ENCODE measurements at places on chromosomes 6 and 20.

- DNase-seq, result no peak
These were observed 66.5 kb upstream of the SLC35F1 start for GRCh38 chr6:117840541-117840983.

GRCh38 chr20:22686097-22686496 lies 101.7 kb upstream of the FOXA2 start:
- DNase-seq, result no peak

- DNase-seq, result no peak
These were observed 44.3 kb downstream of the KHDC1L start for GRCh38 chr6:73180763-73181619.

GRCh38 chr6:48765352-48765961 lies 654.5 kb upstream of the PTCHD4 start:
- DNase-seq, result no peak

- no peak for DNase-seq
These were observed 15.7 kb downstream of the PLAGL2 start for GRCh38 chr20:32191873-32192272.

GRCh38 chr6:53608396-53608795 lies 57.2 kb downstream of the KLHL31 start:
- no peak for DNase-seq

DNA sequence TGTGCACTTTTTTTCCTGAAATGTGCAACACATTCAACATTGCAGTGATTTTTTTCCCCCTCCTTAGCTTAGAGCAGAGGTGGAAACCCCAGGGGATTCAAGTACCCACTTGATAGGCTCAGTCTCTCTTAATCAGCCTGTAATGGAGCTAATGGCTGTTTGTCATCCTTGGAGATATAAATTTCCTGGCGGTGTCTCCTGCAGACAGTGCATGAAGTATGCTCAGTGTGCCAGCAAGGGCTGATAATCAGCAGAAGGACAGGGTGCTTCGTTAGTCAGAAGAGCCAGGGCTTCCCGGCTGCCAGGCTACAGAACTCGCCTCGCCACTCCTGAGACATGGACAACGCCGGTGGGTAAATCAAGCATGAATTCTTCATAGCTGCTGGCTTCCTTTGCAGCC lies 69.8 kb upstream of the PHACTR2 start:
- no peak for DNase-seq

DNA sequence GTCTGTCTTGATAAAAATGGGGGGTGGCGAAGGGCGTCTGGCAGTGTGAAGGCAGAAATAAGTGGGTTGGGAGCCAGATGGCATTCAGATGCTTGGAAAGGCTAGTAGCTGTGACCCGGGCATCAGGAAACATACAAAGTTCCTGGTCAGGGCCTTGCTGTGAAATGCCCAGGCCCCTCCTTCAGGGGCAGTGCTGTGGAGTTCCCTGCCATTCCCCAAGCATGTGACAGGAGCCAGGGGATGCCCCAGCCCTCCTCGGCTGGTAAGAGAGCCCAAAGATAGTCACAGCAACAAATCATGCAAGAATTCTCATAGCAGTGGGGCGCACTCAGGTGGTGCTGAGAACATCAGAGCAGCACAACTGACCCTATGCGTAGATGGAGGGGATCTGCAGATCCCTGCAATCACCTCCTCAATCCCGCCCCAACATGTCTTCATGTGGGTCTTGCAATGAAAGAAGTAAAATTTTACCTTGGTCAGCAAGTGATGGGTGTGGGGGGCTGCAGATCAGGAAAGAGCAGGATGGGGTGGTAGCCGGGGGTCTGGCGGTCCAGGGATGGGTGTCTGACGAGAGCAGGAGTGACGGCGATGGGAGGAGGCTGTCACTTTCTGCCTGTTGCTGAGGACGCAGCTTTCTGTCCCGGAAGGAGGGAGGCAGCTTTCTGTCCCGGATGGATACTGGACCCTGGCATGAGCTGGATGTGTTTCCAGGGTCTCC lies 39.5 kb downstream of the SLC22A1 start:
- no peak for DNase-seq

DNA sequence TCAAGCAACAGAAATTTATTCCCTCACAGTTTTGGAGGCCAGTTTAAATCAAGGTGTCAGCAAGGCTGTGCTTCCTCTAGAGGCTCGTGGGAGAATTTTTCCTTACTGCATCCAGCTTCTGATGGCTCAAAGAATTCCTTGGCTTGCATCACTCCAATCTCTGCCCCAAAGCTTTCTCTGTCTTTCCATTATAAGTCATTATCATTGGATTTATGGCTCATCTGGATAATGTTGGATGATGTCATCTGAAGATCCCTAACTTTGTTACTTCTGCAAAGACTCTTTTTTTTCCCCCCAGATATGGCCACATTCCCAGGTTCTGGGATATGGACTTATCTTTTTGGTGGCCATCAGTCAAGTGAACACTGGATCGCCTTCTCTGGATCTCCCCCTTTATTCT lies 146.3 kb upstream of the B3GAT2 start:
- no peak for DNase-seq

DNA sequence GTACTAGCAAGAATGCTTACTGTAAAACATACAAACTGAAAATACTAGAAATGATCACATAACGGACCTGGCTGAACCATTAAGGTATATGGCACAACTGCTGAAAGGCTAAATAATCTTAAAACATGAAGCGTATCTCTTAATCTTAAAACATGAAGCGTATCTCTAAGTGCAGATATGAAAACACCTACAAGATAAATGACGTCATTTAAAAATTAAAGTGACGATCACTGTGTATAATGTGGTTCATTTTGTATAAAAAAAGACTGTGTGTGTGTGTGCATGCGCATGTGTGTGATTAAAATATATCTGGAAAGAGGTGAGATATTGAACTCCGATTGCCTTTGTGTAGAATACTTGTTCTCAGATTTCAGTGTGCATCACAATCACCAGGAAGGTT lies 780.4 kb downstream of the KIF16B start:
- DNase-seq, result no peak

DNA sequence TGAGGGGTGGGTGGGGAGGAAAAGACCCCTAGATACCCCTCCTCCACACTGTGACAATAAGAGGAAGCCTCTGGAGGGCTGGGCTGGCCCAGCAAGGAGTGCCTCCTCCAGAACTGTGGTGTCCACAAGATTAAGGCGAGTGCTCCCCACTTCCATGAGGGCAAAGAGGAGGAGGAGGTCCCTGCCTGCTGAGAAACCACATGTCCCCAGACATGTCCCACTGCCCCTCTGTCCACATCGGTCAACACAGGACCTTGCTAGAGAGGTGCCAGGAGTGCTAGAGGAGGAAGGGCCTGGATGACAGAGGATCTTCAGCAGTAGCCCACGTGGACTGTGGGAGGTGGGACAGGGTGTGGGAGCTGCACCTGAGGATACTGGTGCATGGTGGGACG lies 3.1 kb downstream of the RAET1G start:
- no peak for DNase-seq

GRCh38 chr6:116456927-116457326 lies 4.2 kb upstream of the CALHM6 start:
- no peak for DNase-seq

DNA sequence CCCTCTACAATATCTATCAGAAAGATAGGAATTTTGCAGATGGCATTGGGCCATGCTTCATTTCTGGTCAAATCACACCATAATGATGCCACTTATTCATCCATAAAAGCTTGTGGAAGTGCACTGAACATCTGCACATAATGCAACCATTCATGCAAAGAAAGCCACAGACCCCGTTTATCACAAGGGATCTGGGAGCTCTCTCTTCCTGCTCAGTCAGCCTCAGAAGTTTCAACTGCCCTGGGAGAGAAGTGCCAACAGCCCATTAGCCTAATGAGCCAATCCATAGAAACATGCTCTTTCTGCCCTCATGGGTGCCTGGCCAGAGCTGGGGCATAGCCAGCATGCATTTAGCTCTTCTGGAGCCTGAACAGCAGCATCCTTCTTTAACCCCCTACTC lies 85.8 kb downstream of the SLC35F1 start:
- DNase-seq, result no peak

DNA sequence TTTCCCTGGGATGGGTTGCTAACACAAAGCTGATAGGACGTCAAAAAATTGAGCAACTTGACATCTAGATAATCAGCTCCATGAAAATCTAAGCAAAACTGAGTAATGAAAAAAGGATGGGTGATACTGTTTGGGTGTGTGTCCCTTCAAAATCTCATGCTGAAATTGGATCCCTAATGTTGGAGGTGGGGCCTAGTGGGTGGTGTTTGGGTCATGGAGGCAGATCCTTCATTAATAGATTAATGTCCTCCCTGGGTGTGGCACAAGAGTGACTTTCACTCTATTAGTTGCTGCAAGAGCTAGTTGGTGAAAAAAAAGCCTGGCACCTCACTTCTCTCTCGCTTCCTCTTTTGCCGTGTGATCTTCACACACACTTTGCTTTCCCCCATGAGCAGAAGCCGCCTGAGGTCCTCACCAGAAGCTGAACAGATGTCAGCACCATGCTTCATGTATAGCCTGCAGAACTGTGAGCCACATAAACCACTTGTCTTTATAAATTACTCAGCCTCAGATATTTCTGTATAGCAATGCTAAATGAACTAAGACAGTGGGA lies 160.9 kb downstream of the FRK start:
- no peak for DNase-seq

GRCh38 chr6:35757456-35758123 lies 18.8 kb upstream of the CLPSL2 start:
- no peak for DNase-seq

DNA sequence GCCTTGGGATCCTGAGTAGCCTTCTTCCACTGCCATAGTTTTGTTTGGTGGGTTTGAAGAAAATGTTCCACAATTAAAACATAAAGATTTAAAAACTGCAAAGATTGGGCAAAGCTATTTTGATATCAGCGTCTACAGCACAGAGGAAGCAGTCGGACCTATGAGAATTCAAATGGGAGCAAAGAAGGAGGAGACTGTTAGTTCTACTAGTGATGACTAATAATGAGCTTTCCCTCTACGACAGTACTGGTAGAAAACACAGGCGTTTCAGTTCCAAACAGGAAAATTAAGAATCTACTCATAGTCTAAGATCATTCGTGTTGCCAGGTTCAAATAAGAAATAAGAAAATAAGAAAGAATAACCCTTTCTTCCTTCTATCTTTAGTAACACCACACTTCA lies 121.2 kb downstream of the INSM1 start:
- DNase-seq, result no peak

- DNase-seq, result no peak
These were observed 16.6 kb upstream of the SLC22A1 start for GRCh38 chr6:160104821-160105517.

DNA sequence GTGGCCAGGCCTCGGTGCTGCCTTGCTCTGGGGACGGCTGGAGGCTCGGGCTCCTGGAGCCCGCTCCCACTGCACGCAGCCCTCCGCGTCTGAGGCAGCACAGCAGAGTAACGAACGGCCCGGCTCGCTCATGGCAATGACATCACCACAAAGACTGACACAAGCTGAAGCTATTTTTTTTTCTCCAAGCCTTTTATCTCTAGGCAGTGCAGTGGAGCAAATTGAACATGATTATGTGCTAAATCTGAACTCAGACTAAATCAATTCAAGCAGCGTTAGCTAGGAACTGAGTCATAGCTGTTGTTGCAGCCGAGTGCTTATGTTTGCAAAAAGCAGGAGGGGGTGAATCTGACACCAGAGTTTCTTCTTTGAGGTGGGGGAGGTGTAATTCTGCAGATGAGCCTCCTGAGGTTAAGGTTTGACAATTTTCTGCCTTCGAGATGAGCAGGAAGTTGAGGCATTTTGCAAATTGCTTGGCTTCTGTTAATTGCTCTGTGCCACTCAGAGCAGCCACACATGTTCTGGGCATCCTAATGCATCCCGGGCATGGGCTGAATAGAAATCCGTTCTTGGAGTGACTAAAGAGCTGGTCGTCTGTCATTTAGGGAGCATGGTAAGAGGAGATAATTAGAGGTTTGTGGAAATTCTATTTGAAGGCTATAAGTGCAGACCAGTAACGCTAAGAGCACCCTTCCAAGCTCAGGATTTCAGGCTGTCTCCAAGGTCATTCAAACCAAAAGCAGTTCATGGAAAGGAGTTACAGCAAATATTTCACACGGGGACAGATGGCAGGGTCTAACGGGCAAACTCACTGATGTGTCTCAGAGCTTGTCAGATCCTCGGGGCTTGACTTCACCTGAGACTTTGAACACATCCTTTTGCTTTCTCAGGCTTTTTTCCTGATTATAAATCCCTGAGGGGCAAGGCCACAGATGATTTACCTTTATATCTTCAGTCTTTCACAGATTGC lies 155.1 kb upstream of the ENPP5 start:
- DNase-seq, result no peak

DNA sequence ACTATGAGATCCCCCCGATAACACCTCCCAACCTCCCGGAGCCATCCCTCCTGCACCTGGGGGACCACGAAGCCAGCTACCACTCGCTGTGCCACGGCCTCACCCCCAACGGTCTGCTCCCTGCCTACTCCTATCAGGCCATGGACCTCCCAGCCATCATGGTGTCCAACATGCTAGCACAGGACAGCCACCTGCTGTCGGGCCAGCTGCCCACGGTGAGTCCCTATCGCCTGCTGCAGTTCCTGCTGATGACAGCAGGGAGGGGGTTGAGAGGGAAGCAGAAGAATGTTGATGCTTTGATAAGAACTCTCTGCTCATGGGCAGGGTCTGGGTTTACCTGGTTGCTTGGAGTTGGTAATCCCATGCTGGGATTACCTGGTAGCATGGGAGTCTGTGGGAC lies 91.9 kb downstream of the TOX2 start:
- no peak for DNase-seq

GRCh38 chr6:145608850-145609249 lies 126.5 kb downstream of the EPM2A start:
- DNase-seq, result no peak

GRCh38 chr6:31142361-31142761 lies 3.5 kb upstream of the PSORS1C2 start:
- no peak for DNase-seq

GRCh38 chr20:33840759-33841435 lies 29.7 kb downstream of the CHMP4B start:
- no peak for DNase-seq

GRCh38 chr20:58557733-58558342 lies 42.6 kb upstream of the APCDD1L start:
- DNase-seq, result no peak

- DNase-seq, result no peak
These were observed 71.1 kb downstream of the ZDHHC14 start for GRCh38 chr6:157452096-157452495.

DNA sequence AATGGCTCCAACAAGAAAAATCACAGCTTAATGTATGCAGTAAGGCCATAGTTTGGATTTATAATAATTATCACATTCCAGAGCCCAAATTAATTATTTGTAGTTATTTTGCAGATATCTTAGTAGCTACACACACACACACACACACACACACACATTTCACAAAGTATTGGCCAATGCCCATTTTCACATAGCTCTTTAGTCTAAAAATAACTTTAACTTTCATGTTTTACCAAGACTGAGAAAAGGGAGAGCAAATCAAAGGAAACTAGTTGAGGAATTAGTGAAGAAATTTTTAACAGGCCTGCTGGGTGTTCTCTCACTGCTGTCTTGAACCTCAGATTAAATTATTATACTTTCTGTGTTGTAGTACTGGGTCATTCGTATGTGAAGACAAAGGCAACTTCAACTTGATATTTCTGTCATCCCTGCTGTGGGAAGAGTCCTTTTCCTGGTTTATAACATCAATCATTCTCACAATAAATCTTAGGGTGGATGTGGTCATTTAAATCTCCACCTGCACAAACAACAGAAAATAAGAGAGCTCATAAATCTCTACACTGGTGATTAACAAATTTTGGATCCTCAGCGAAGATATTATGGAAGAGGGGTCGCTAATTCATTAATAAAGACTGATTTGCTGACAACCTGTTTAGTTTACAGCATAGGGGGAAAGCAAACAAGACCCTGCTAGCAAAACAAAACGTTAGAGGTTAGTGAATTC lies 1.6 kb upstream of the TCF21 start:
- no peak for DNase-seq
